ENCODE measurements at places on chromosomes 3 and 15. TPM values are rescaled to one million over a fixed set of nuclear protein-coding genes. Genes with fewer than 3 reads are reported as not detected.

TPRG1 gene
- 0.81 TPM for total RNA-seq

CD80 gene
- not detected for total RNA-seq

CDCP1 gene
- total RNA-seq, result 11.3 TPM

DNA sequence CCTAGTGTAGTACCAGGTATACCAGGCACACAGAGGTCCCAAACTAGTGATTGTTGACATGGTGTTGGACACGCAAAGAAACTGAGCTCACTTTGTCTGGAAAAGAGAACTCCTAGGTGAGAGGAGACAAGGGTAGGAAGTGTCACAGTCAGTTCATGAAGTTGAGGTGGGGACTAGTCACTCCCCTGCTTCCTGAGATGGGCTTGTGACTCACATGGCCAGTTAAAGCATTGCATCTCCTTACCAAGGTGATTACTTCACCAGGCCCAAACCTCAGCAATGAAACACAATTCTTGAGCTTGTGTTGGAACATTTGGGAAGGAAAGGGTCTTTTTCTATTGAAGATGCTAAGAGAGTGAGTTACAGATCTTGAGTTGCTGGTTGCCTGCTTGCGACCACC lies 49.2 kb upstream of the RAD18 start:
- no peak for DNase-seq

DNA sequence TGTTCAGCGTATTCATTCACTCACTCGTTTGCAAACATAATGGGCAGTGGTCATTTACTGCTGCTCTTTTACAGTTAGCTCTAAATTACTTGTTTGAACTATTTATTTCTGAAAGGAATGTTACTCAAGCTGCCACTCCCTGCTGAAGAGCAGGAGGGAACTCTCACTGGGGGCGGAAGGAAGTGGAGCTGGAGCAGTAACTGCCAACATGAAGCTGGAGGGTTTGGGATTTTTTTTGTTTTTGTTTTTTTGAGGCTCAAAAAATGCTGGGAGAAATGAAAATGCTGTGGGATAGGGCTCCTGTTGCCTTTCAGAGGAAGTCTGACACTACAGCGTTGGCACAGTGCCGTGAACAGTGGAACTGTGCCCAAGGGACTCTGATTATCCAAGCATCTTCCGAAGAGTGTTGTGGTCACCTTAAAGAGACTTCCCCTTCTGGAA lies 44.1 kb downstream of the SENP2 start:
- no peak for DNase-seq

All from Caki2 (cell line).